Brain (organoid and tissue), 16 donors: ENCODE measurements at places on chromosomes 11 and 22. TPM values are rescaled to one million over a fixed set of nuclear protein-coding genes. Genes with fewer than 3 reads are reported as not detected.

Gene MPPED2
- 3.4 TPM for polyA plus RNA-seq

GRCh38 chr22:46346680-46347405, 11.3 kb downstream of the TRMU start:
- DNase-seq: no peak

- no peak for DNase-seq
Measured at GRCh38 chr11:8828046-8828445, 82.9 kb upstream of the AKIP1 start.

DNA sequence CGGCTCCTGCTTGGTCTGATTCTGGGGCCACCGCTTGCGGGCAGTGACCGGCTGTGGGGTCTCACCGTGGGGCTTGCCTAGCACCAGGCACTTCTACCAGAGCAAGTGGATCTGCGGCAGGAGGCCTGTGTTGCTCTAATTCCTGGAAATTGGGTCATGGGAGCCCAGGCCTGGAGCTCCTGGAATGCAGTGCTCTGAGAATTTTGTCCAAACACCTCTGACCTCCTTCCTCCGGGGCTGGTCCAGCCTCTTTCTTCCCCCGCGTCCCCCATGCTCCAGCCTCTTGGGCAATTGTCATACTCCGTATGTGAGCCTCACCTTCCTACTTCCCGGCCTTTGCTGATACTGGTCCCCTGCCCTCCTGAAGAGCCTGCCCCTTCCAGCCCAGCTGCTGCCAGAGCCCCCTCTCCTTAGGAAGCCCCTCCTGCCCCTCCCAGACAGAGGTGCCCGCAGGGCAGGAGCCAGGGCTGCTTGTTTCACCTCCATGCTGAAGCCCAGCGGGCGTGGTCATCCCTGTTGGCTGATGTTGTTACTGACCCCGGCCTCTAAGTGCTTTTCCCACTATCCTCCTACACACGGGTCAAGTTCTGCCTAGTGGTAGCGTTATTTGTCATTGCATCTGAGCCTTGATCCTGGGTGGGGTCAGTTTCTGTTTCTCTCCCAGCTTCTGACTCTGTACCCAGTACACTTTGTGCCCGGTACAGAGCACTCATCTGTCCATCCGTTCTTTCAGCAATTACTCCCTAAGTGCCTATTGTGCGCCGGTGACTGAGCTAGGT, 9.6 kb downstream of the MGAT3 start:
- DNase-seq: no peak

DNA sequence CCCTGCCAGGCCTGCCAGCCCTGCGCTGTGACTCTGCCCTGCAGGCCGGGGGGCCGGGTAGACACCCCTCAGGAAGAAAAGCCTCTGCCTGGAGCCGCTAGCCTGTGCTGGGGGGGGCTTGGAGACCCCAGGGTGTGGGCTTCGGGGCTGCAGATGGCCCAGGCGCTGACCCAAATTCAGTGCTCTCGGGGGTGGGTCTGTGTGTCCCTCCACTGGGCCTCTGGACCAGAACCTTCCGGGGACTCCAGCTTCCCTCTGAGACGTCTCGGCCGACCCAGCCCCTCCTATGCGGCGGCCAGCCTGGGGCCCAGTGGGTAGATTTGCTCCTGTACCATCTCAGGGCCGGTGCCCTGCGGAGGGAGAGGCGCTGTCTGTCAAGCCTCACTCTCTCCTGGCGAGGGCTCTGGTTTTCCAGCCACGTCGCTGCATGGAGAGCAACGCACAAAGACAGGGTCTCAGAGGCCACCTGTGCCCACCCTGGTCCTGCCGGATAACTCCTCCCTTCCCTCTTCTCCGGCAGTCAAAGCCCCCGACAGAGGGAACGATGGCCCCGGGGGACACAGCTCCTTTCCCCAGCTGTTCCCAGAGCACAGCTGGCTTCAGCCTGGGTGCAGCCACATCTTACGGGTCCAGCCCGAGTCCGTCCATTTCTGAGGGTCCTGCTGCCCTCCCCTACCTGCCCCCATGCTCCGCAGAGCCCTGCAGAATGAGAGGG, 40.1 kb upstream of the TOLLIP start:
- DNase-seq: no peak

GRCh38 chr22:27597703-27598444, 203.7 kb downstream of the MN1 start:
- DNase-seq: no peak

Gene SLC1A2
- 108 TPM for polyA plus RNA-seq

DNA sequence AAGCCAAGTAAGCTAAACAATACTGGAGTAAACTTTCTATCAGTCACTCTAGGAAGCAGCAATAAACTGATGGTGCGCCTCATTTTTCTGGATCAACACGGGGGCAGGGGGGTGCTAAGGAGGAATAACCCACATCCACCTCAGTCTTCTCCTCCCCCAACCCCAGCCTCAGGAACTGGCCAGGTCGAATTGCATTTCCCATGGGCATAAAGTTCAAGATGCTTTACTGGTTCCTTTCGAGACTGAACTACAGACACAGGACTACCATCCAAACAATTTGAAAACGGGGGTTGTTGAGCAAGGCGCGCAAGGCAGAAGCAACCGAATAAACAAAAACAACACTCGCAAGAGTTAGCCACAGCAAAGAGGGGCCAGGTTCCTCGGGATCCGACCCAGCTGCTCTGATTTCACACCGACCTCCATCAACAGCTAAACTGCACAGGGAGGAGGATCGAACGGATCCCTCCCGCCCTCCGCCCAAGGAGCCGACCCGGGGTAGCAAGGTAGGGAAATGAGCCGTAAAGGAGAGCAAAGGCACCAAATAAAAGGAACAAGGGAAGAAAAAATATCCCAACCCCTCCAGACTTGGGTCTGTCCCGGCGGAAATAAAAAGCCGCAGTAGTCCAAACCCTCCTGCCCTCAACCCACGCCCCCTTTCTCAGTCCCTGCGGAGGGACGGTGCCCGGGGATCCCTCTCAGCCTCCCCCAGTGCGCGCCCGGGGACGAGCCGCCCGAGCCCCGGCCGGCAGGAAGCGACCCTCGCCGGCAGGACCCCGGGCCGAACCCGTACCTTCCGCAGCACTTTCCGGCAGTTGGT, 801 bp downstream of the SESN3 start:
- DNase-seq: peak; percentile 62

Gene XKR3
- polyA plus RNA-seq: not detected

DNA sequence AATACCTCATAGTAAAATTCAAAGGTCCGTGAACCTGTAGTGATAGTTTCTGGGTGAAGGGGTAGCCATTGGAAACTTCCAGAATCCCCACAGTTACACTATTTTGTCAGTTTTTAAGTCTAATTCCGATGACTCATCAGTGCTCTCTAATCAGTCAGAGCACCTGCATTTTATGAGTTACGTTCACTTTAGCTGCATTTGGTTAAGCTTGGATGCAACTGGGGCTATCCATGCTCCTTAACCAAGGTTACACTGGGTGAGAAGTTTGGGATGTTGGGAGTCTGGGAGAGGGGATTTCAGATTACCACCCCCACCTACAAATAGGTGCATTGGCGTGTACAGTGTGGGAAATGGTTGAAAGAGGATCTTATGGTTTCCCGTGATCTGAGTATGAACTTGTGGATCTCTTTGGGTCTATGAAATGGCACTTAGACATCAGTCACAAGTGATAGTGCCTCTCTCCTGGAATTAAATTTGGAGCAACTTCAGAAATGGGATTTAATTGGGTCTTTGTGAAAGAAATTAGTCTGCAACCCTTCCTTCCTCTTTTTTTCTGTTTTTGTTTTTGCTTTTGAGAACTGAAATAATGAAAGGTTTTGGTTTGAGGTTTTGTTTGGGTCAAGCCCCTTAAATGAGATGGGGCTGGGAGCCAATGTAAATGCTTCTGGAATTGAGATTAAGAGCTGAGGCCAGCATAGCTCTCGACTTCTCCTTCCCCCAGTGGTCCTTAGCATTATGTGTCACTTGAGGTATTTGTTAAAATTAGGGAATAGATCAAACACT, 31.5 kb downstream of the EHF start:
- no peak for DNase-seq

GRCh38 chr22:41725510-41726110, 26.3 kb downstream of the MEI1 start:
- no peak for DNase-seq

DNA sequence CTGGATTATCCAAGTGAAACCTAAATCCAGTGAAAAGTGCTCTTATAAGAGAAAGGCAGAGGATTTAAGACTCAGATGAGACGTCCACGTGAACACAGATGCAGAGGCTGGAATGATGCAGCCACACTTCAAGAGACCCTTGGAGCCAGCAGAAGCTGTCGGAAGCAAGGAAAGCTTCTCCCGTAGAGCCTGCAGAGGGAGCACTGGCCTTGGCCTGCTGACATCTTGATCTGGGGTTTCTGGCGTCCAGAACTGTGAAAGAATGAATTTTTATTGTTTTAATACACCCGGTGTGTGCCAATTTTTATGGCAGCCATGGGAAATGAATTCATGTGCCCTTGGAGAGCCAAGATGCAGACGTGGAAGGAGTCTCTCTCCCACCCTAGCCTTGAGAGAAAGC, 407.0 kb upstream of the B3GAT1 start:
- no peak for DNase-seq

DNA sequence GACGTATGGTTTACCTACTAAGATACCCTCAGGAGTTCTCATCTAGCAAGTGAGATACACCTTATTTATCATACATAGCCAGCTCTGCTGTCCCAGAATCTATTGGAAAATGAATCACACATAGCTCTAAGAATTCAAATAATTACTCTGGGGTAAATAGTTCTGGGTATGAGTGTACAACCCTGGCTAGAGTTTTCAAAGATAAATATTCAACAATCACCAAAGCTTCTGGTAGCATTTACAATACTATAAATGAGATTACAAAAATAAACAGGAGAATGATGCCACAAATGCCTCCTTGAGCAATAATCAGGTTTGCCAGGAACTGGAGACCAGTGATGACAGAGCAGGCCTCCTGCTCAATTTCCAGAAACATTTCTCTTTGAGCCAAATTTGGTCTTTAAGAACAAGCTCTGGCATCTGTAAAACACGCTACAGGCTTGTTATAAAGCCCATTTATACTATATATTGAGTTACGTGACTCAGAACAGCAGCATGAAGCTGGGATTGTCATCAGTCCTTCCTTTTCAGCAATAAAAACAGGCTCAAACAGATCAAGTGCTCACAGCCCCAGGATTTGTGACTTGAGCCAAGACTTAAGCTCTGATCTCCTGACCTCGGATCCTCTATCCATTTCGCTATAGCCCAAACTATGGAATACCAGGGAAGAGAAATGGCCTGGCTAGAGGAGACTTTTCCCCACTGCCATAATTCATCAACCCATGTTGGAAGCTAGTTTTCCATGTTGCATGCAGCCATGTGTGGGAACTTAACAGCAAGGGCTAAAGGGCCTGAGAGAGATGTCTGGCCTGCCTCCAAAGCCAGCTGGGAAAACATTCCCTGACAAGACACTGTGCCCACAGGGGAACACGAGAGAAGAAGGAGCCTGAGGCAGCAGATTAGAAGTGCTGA, 19.7 kb downstream of the RAB30 start:
- DNase-seq: no peak

GRCh38 chr11:14835496-14836492, 56.2 kb downstream of the CYP2R1 start:
- no peak for DNase-seq

GRCh38 chr22:24008022-24008283, 2.7 kb upstream of the GSTT4 start:
- no peak for DNase-seq

Gene KRTAP5-2
- not detected for polyA plus RNA-seq

DNA sequence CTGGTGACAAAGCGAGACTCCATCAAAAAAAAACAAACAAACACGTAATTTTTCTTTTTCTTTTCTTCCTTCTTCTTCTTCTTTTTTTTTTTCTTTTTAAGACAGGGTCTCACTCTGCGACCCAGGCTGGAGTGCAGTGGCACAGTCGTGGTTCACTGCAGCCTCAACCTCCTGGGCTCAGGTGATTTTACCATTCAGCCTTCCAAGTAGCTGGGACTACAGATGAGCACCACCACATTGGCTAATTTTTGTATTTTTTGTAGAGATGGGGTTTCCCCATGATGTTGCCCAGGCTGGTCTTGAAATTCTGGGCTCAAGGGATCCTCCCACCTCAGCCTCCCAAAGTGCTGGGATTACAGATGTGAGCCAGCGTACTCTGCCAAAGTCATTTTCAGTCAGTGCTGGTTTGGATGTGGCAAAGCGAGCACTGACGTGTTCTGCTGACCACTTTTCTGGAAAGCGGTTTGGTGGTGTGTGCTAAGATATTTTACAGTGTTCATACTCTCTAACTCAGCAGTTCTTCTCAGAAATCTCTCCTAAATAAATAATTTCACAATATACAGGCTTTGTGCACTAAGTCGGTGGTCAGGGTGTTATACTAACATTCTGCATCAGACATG, 10.7 kb downstream of the FAM118A start:
- no peak for DNase-seq

GRCh38 chr11:60265373-60266214, 14.9 kb upstream of the MS4A4A start:
- DNase-seq: peak; percentile 85

Gene B3GAT1
- polyA plus RNA-seq: 110 TPM

- no peak for DNase-seq
Measured at GRCh38 chr22:36950797-36951590, 37.6 kb downstream of the CSF2RB start.

- no peak for DNase-seq
Measured at GRCh38 chr22:39408807-39409206, 9.2 kb downstream of the TAB1 start.

Gene XPNPEP3
- polyA plus RNA-seq: 4.1 TPM

GRCh38 chr11:396948-397548, 3.0 kb downstream of the PKP3 start:
- peak; percentile 78 for DNase-seq

GRCh38 chr11:109865548-109866186, 227.5 kb upstream of the ZC3H12C start:
- DNase-seq: peak; percentile 70

DNA sequence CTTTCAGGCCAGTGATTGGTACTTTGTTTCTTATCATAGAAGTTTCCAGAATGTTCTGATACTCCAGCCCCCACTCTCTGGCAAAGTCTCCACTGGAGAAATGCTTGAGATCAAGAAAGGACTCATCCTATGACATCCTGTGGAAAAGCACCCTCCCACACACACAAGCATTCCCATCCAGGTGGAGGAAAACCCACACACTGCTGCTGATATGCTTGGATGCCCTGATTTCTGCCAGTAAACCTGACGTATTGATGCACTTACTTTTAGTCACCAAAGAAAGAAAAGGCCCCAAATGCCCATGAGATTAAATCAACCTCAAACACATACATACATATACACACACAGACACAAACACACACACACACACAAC, 9.2 kb upstream of the SLC5A12 start:
- no peak for DNase-seq

Gene CYP2D6
- 0.27 TPM for polyA plus RNA-seq

- DNase-seq: peak; percentile 90
Measured at GRCh38 chr22:43088984-43089717, at the start of gene TTLL1. Gene TTLL1 (minus strand): TSS chr22:43089391. CDS start chr22:43075586, 13,805 bp downstream.

Gene ACCS
- polyA plus RNA-seq: 1.0 TPM

GRCh38 chr11:134293119-134294113, 17.2 kb downstream of the GLB1L3 start:
- DNase-seq: no peak

DNA sequence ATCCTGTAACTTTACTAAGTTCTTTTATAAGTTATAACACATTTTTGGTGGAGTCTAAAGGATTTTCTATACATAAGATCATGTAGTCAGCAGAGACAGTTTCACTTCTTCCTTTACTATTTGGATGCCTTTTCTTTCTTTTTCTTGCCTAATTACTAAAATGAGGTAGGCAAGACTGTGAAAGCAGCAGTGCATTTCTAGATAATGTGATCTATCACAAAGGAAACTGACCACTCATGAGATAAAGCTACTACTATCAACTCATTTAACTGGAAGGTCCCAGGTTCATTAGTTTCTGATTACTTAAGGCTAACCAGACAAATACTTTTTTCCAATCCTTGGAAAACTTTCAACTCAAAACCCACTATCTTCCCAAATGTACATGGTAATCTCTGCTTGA, 196.2 kb upstream of the E2F8 start:
- DNase-seq: no peak
